ENCODE measurements at places on chromosomes 1 and 21.

DNA sequence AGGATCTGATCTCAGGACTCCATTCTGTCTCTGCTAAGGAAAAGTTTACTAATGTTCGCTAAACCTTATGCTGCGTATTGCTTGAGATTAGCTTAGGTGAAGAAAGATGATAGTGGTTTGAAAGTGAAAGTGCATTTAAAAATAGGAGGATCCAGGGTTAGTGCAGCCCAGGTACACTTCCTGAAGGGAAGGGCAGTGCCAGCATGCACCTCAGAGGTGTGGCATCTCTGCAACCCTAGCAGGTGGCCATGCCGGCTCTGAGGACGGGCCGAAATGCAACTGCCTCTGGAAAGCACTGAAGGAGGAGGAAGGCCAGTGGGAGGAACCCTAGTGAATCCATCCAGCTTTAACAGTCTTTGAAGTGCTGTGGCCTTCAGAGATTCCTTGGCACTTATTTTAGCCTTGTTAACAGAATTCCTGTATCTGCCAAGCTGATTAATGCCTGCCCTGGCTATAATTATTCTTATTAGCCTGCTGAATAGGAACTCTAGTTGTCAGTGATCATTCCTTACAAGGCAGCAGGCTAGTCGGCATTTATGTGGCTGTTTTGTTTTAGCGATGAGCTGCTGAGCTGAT, 5.5 kb downstream of the PTGFRN start:
- H3K4me3 ChIP-seq, result no peak overlapping the region
- H3K4me1 ChIP-seq, result peaks cover 4% of the 10 kb centered on the region
- no peaks in the 10 kb centered on the region for H3K36me3 ChIP-seq
- peaks cover 11% of the 10 kb centered on the region for H3K27me3 ChIP-seq
- H3K27ac ChIP-seq, result no peak overlapping the region

GRCh38 chr21:45849651-45850050, 131.9 kb upstream of the COL6A1 start:
- H3K4me1 ChIP-seq, result no peaks in the 10 kb centered on the region
- no peaks in the 10 kb centered on the region for H3K36me3 ChIP-seq
- no peak overlapping the region for H3K4me3 ChIP-seq
- H3K27ac ChIP-seq, result no peak overlapping the region
- no peak for DNase-seq

GRCh38 chr1:118148034-118148433, 37.0 kb downstream of the SPAG17 start:
- DNase-seq, result no peak
- no peaks in the 10 kb centered on the region for H3K4me1 ChIP-seq
- H3K27me3 ChIP-seq, result no peaks in the 10 kb centered on the region
- H3K36me3 ChIP-seq, result no peaks in the 10 kb centered on the region

- DNase-seq, result no peak
- H3K4me3 ChIP-seq, result no peak overlapping the region
- H3K27me3 ChIP-seq, result no peaks in the 10 kb centered on the region
- no peak overlapping the region for H3K27ac ChIP-seq
- H3K4me1 ChIP-seq, result no peaks in the 10 kb centered on the region
Measured at GRCh38 chr1:113765306-113766230, 6.3 kb upstream of the PHTF1 start.

- H3K4me1 ChIP-seq, result peaks cover 27% of the 10 kb centered on the region
- DNase-seq, result peak; percentile 53
- H3K36me3 ChIP-seq, result no peaks in the 10 kb centered on the region
- no peaks in the 10 kb centered on the region for H3K27me3 ChIP-seq
Measured at GRCh38 chr1:212671342-212672031, 28.2 kb downstream of the BATF3 start.

- H3K27ac ChIP-seq, result no peak overlapping the region
- no peaks in the 10 kb centered on the region for H3K36me3 ChIP-seq
- DNase-seq, result no peak
Measured at GRCh38 chr21:44291936-44292811, 6.5 kb downstream of the AIRE start.

DNA sequence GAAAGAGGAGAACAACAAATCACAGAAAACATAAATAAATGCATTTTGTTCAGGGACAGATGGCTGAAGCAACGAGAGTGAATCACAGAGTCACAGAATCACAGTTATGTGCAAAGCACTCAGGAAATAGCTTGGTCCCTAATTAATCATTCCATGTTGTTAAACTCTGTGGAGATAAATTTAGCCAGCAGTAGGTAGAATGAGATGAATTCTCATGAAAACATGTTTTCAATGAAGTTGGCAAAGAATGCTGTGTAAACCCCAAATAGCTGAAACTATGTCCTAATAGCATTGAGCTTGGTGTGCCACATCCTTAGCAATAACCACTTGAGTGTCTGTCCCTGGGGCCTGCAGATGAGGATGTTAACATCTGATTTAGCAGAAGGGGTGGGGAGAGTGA, 20.4 kb downstream of the LEPR start:
- H3K27me3 ChIP-seq, result no peaks in the 10 kb centered on the region
- no peaks in the 10 kb centered on the region for H3K36me3 ChIP-seq
- H3K4me3 ChIP-seq, result no peak overlapping the region
- no peak for DNase-seq
- H3K4me1 ChIP-seq, result no peaks in the 10 kb centered on the region

DNA sequence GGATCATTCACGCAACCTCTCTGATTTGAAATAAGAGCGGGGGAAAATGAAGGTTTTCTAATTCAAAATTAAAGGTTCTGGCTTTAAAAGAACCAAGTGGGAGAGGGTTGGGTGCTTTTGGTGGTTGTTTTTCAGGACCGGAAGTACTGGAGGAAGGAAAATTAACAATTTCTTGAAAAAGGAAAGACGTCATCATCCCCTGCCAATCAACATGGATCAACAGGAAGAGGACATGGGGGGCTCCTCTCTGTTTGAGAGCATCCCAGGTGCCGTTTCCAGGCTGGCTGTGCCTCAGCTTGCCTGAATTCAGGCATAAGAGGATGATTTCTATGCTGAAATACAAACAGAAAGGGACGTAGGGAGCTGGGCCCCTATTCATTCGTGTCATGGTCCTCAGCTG, 21.6 kb upstream of the NID1 start:
- H3K27me3 ChIP-seq, result no peaks in the 10 kb centered on the region
- no peak overlapping the region for H3K27ac ChIP-seq
- no peak for DNase-seq
- no peak overlapping the region for H3K4me3 ChIP-seq

Data from B cell (primary cell).